ENCODE measurements at places on chromosomes 12 and 14. TPM values are rescaled to one million over a fixed set of nuclear protein-coding genes. Genes with fewer than 3 reads are reported as not detected.

DNA sequence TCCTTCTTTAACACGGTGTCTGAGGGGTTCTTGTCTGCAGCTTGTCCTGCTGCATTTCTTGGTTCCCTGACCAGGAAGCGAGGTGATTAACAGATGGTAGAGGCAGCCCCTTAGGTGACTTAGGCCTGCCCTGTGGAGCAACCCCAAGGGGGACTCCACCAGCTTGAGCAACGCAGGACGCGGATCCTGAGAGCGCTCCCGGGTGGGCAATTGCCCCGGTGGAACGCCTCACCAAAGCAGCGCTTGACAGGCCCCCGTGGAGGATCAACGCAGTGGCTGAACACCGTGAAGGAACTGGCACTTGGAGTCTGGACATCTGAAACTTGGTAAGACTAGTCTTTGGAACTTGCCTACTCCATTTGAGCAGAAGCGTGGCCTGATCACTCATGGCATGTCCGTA is 272.9 kb upstream of the ATXN7L3B start:
- H3K4me1 ChIP-seq: no peaks in the 10 kb centered on the region
- no peak for DNase-seq
- H3K4me3 ChIP-seq: no peak overlapping the region
- no peak overlapping the region for H3K27ac ChIP-seq

The COCH gene
- 12.2 TPM for total RNA-seq

DNA sequence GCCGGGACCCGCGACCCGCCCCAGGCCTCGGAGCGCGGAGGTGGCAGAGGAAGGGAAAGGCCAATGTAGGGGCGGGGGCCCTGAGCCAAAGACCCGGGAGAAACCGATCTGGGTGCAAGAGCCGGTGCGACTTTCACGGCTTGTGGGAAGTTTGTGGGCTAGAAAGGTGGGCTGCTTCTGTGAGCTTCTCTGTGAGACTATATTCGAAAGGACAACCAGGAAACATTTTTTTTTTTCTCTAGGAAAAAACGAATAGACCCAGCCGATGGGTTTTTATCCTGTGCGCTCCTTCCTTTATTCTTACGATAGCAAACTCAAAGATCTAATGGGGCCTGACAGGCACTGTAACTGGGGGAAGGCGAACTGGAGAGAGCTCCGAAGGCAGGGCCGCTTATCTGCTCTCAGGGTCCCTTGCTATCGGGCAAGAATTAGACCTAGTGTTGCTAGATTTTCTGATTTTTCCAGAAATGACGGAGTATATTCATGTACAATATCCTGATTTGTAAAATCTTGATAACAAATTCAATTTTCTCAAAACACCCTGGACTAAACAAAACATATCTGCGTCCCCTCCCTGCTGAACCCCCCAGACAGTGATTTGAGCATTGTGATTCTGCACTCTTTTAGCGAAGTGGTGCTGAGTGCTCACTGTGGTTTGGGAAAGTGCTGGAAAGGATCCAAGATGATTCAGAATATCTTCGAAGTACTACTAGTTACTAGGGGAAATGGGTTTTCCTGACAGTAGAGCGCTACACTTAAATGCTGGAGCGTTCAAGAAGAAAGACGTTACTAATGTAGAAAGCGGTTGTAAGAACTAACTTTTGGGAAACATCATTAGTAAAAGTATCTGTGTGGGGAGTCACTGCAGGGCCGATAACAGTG is 563 bp upstream of the STXBP6 start:
- no peaks in the 10 kb centered on the region for H3K27me3 ChIP-seq
- DNase-seq: no peak
- H3K4me3 ChIP-seq: peak overlapping the region; percentile 84
- H3K36me3 ChIP-seq: no peaks in the 10 kb centered on the region
- peak overlapping the region; percentile 83 for H3K27ac ChIP-seq

DNA sequence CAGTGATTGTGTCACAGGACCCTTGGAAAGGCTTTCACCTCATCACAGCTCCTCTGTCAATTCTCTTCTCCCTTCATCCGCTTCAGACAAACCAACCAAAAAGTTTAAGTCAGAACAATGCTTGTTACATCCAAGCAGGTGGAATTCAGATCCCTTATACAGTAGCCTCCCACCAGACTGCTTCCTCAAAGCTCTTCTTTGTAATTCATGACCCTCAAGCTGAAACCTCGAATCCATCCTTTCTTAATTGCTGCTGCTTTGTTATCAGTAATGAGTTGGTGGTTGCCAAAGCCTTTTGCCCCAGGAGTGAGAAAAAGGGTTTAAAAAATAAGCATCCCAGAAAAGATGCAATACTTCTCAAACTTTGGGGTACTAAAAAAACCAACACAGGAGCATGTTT is 9.5 kb downstream of the BEST3 start:
- DNase-seq: no peak
- H3K27ac ChIP-seq: no peak overlapping the region
- no peaks in the 10 kb centered on the region for H3K27me3 ChIP-seq
- no peak overlapping the region for H3K4me3 ChIP-seq
- H3K4me1 ChIP-seq: no peaks in the 10 kb centered on the region
- H3K36me3 ChIP-seq: no peaks in the 10 kb centered on the region

- DNase-seq: no peak
- no peaks in the 10 kb centered on the region for H3K27me3 ChIP-seq
- peaks cover 19% of the 10 kb centered on the region for H3K36me3 ChIP-seq
- no peak overlapping the region for H3K27ac ChIP-seq
- no peak overlapping the region for H3K4me3 ChIP-seq
These were observed 31.6 kb upstream of the NUDT14 start for GRCh38 chr14:105212541-105213300.

DNA sequence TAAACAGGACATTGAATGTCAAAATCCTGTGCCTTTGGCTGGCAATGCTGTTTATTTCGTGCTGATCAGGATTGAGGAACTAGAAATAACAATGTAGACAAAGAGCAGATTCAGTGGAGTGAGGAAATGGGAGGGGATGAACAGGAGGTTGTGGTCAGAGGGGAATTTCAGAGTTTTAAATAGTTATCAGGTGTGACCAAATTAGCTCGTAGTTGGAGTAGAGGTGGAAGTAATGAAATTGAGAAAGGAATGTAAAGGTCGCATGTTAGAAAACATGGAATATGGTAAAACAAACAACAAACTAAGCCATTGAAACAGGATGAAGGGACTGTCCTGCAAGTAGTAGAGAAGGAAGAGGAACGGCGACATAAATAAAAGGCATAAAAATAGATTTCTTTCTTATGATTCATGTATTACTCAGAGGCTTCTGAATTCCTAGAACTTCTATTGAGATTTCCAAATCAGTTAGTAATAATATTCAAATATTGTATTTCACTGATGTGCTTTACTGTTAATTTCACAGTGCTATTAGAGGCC is 9.5 kb upstream of the SAV1 start:
- no peaks in the 10 kb centered on the region for H3K27me3 ChIP-seq
- H3K4me1 ChIP-seq: no peaks in the 10 kb centered on the region
- no peak overlapping the region for H3K27ac ChIP-seq
- no peak overlapping the region for H3K4me3 ChIP-seq

The SLC25A47 gene
- total RNA-seq: not detected
